ENCODE measurements at places on chromosomes 4 and X.

GRCh38 chrX:15242899-15243555, 26.9 kb downstream of the ASB9 start:
- peak; percentile 53 for DNase-seq

- no peak for DNase-seq
These were observed 58.7 kb upstream of the GPR34 start for GRCh38 chrX:41630091-41630490.

- no peak for DNase-seq
These were observed 308.8 kb downstream of the TEX13C start for GRCh38 chrX:125628435-125628834.

DNA sequence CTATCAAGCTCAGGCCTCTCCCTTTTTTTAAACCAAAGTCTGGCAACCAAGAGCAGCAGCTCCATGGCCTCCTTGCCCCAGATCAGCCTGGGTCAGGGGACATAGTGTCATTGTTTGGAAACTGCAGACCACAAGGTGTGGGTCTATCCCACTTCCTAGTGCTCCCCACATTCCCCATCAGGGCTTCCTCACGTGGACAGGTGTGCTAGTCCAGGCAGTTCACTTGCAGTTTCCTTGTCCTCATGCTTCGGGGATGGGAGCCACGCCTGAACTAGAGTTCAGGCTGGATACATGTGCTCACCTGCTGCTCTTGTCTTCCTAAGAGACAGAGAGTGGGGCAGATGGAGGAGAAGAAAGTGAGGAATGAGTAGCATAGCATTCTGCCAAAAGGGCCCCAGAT, 21.5 kb downstream of the SLC34A2 start:
- no peak for DNase-seq

DNA sequence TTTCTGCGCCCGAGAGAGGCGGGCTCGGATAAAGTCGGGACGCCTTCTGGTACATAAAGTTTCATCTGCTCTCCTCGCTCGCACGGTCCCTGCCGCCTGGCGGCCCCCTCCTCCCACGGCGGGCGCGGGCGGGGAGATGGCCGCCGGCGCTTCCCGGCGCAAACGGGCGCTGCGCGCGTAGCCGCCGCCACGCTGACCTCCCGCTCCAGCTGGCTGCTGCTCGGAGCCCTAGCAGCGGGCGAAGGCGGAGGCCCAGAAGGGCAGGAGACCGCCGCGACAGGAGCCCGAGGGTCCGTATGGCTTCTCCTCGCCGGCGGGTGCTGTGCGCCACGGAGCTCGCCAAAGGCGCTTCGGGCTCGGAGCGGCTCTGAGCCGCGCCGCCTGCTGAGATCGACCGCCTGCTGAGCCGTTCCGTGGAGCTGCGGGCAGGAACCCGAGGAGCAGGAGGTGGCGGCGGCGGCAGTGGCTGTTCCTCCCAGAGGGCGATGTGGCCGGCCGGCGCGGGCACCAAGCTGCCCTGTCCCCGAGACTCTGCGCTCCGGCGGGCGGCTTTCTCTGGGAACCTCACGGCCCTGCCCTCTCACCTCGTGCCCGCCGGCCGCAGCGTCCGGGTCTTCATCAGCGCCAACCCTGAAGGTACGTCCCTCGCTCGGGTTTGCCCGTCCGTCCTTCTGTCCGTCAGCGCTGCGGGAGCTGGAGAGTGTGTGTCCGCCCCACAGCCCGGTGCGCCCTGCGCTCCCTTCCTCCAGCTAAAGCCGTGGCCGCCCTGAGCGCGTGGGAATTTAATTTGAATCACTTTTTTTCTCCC, at the start of gene NWD2:
Gene NWD2 (plus strand): TSS at position 161 of the 808 bp plus-strand sequence. CDS start 325 bp downstream, at position 486.
- no peak for DNase-seq

- DNase-seq, result no peak
These were observed 67.1 kb downstream of the USP38 start for GRCh38 chr4:143251779-143252178.

- no peak for DNase-seq
These were observed 82.8 kb upstream of the VEGFC start for GRCh38 chr4:176875446-176875930.

DNA sequence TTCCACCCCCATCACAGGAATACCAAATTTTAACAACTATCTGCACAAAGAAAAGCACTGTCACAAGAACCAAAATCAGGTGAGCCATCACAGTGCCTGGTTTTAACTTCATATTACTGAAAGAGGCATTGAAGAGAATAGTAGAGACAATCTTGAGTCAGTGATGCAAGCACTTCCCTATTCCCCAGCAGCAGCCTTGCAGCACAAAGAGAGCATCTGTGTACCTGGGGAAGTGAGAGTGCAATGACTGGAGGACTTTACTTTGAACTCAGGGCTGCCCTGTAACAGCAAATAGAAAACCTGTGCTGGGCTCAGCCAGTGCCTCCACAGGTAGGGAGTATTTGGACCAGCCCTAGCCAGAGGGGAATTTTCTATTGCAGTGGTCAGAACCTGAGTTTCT, 361.8 kb downstream of the TEX13C start:
- no peak for DNase-seq

GRCh38 chrX:67726018-67726417, 182.2 kb downstream of the AR start:
- DNase-seq, result no peak

DNA sequence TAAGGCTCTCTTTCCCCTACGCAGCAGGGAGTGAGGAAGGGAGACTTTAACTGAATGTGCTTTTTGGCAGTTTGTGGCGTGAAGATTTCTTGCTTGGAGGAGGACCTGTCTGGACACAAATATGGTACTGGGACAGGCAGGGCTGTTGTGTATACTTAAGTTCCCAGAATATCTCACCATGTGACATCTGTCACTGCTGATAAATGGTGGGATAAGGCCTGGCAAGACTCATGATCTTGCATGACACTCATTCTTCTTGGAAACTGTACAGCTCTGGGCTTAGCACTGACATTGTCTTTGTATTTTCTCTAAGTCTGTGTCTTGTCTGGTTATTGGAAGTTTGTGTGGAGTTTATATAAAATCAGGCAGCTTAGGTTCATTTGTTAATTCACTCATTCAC, 93.1 kb downstream of the STK32B start:
- DNase-seq, result no peak

All from CD4-positive, alpha-beta T cell treated with Interleukin-17A for 1 hour (primary cell).